ENCODE measurements at places on chromosomes 2 and 18.

DNA sequence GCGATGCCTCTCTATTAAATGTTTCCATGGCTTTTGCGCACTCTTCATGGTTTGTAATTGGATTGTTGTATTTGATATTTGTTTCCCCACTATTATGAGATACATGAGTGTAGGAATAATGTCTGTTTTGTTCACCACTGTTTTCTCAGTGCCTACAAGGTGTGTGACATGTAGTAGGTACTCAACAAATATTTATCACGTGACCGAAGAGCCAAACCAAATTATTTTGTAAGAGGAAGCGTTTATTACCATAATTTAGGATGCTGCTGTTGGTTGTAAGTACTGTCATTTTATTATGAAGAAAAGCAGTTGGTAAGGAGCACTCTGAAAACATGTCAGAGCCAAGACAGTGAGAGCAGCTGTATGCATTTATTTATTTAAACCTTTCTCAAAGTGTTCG lies 32.2 kb upstream of the CTLA4 start:
- no peak for DNase-seq

- no peak for DNase-seq
These were observed 115.2 kb upstream of the TFCP2L1 start for GRCh38 chr2:121400201-121400600.

DNA sequence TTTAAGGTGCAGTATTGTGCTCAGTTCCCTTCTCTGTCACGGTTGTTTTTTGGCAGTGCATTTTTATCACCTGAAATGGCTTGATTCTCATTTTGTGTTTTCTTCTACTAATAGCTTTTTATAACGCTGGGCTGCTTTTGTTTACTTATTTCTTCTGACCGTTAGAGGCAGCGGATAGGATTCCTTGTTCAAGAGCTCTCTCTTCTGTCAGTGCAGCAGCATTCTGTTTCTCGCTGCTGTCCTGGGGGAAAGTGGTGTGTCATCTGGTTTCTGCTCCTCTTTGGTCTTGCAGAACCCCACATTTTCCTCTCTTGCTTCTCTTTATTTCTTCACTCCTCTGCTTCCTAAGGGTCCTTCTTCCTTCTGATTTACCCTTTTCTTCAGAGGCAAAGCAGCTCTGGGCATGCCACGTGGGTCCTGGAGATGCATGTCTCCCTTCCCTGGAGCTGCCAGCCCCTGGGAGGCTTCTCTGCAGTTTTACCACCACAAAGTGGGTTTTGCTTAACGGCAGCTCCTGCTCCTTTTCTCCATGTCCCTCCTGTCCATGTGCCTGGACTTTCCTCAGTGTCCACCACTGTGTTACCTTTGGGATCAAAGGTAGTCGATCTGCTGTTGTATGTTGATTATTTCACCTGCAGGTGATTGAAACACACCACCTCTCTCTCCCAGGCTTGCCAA lies 47.3 kb upstream of the SNTG2 start:
- no peak for DNase-seq

DNA sequence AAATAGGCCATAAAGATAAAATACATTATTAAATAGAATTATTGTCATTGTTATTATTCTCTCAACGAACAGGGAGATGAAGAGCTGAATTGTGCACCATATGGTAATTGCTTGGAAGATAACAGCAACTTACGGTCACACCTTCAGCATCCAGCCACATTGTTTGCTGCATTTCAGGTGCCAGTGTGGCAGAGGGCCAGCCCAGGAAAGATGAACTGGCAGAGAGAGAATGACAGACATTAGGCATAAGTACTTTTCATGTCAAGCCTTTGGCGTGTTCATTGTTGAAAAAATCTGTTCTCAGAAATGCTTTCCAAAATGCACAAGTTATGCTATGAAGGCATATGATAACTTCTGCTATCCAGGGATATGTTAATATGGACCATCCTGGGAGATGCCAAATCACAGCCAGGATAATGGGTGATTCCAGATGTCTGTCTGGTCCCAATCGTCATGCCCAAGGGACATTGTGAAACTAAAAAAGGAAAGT lies 748.6 kb upstream of the PIK3C3 start:
- no peak for DNase-seq

- no peak for DNase-seq
These were observed 469.4 kb downstream of the PTPRM start for GRCh38 chr18:8036551-8036950.

DNA sequence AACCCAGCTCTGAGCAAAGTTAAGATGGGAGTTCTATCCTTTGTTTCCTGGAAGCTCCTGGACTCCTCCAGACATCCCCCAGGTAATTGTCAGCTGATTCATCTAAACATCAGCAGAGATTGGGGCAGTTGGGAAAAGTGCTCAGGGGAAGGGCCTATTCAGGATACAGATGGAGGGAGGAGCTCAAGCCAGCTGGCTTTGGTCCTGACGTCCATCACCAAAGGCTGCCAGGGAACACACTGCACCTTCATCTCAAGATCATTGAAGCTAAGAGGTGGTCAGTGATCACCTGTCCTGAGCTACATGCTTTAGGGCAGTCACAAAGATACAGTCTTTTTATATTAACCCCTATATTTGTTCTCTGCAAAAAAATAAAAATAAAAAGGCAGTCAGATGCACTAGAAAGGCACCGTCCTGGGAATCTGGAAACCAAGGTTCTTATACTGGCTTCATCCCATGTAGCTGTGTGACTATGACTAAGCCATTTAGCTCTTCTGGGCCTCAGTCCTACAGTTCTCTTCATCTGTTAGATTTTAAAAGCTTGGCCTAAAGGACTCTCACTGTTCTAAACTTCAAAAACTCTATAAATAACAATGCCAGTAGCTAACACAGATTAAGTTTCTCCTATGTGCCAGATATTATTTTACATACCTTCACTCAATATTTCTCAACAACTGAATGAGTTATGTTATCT lies 446.5 kb downstream of the BCL11A start:
- no peak for DNase-seq

GRCh38 chr18:8450898-8451665 lies 158.2 kb upstream of the RAB12 start:
- DNase-seq = no peak

DNA sequence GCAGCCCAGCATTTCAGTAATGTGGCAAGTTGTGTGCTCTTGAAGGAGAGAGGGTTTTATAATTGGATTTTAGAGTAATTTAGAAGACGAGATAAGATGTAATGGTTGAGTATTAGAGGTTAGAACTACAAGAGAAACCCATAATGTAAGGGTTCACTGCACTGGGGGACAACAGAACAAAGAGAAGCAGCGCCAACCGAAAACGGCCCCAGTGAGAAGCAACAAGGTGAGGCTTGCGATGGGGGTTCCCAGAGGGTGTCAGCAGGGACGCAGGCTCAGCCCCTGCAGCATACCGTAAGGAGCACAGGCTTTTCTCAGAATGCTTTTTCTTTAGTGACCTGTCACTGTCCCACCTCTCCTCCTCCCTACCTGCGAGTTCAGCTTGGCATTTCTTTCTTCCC lies 183.9 kb upstream of the ETAA1 start:
- no peak for DNase-seq

- DNase-seq = no peak
These were observed 118.0 kb downstream of the PXDN start for GRCh38 chr2:1626271-1626681.

GRCh38 chr18:48003426-48004349 lies 73.2 kb upstream of the SMAD2 start:
- DNase-seq = peak; percentile 47

DNA sequence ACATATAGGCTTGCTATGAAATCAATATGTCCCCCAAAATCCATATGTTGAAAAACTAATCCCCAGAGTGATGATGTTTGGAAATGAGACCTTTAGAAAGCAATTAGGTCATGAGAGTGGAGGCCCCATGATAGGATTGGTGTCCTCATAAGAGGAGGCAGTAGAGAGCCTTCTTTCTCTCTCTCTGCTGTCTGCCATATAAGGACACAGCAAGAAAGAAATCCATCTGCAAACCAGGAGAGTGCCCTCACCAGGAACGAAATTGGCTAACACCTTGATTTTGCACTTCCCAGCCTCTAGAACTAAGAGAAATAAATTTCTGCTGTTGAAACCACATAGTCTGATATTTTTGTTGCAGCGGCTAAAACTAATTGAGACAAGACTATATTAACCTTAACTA lies 89.5 kb downstream of the NBAS start:
- no peak for DNase-seq

Data from HTR-8/SVneo (cell line).